ENCODE measurements at places on chromosomes 13 and 19. TPM values are rescaled to one million over a fixed set of nuclear protein-coding genes. Genes with fewer than 3 reads are reported as not detected.
A peak's percentile ranks its signal among the peaks of the same experiment; 100 is the strongest.

CUL4A gene
- total RNA-seq: 108 TPM

MCEMP1 gene
- not detected for total RNA-seq

NKPD1 gene
- 0.10 TPM for total RNA-seq

ZNF554 gene
- 6.5 TPM for total RNA-seq

DNA sequence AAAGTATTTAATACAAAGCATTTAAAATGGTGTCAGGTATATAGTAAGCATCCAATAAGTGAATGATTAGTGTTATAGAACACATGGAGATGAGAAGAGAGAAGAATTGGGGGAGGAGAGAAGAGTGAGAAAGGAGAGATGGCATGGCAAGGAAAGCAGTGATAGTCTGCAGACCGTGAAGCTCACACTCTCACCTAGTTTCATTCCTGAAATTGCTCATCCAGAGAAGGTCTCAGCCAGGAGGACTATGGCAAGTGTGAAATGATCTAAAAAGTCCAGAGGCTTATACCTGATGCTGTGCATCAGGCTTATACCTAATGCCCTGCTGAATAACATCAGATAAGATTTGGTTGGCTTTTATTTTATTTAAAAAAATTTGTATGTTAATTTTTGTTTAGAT lies 351.6 kb upstream of the KLF12 start:
- no peak for DNase-seq

GRCh38 chr13:78238911-78239310 lies 320.3 kb upstream of the EDNRB start:
- DNase-seq: no peak

DNA sequence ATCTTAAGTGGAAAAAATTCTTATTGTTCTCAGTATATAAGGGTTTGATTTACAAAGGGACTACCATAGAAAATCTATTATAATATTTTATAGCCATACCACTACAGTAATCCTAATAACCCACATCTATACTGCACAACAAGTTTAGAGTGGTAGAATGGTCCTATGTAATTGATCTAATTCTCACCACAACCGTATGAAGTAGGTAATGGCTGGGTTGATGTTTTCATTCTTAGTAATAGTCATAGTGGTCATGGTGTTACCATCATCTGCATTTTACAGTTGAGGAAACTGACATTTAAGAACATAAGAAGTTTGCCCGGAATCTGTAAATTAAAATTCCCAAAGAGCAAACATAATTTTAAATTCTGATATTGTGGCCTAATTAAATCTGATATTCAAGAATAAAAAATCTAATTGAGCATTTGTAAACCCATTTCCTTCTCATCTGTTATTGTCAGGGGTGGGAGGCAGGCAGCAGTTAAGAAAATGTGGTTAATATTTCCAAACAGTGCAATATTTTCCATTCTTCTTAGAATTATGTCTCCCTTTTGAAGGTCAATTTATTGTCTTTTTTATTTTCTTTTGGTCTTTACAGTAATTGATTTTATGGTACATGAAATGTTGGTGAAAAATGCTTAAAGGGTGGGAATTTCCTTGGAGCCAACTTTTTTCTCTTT lies 65.6 kb downstream of the DHRS12 start:
- no peak for DNase-seq

DNA sequence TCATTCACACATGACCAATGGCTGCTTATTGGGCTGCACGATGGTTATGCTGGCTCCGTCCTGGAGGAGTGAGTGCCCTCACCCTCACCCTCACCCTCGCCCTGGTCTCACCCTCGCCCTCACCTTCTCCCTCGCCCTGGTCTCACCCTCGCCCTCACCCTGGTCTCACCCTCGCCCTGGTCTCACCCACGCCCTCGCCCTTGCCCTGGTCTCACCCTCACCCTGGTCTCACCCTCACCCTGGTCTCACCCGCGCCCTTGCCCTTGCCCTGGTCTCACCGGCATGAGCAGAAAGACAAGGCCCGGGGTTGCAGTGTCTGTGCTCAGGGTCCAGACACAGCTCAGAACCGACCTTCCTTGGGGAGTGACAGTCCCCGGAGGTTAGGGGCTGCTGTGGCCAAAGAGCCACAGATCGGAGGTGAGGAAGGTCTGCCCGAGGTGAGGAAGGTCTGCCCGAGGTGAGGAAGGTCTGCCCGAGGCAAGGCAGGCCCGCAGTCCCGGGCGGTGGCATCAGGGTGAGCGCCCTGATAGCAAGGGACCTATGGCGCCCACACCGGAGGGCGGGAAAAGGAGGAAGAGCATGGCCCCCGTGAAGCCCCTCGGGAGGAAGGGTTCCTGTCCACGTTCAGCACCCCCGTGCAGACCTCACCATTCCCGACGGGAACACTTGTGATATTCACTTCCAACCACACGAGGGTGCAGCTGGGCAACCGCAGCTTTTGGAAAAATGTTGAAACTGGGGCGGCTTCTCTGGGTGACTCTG lies 65.6 kb downstream of the MCF2L start:
- DNase-seq: peak; percentile 71

DNA sequence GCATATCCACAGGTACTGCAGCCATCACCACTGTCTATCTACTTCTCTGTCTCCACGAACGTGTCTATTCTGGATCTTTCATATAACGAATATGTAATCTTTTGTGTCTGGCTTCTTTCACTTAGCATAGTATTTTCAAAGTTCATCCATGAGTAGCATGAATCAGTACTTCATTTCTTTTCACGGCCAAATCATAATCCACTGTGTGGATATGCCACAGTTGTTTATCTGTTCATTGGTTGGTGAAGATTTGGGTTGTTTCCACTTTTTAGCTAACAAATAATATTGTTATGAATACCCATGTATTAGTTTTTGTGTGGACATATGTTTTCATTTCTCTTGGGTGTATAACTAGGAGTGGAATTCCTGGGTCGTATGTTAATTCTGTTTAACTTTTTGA lies 14.4 kb downstream of the RGCC start:
- DNase-seq: no peak

- peak; percentile 68 for DNase-seq
These were observed 30.0 kb downstream of the CCNE1 start for GRCh38 chr19:29841559-29842367.

Measured in myocyte (in vitro differentiated cells).